Vagina (tissue), 2 donors: ENCODE measurements at places on chromosomes 3 and 15.

GRCh38 chr15:63392361-63393009 is 10.8 kb upstream of the CA12 start:
- H3K36me3 ChIP-seq: no peaks in the 10 kb centered on the region
- H3K27me3 ChIP-seq: no peaks in the 10 kb centered on the region
- H3K4me1 ChIP-seq: peaks cover 33% of the 10 kb centered on the region
- no peak overlapping the region for H3K27ac ChIP-seq

DNA sequence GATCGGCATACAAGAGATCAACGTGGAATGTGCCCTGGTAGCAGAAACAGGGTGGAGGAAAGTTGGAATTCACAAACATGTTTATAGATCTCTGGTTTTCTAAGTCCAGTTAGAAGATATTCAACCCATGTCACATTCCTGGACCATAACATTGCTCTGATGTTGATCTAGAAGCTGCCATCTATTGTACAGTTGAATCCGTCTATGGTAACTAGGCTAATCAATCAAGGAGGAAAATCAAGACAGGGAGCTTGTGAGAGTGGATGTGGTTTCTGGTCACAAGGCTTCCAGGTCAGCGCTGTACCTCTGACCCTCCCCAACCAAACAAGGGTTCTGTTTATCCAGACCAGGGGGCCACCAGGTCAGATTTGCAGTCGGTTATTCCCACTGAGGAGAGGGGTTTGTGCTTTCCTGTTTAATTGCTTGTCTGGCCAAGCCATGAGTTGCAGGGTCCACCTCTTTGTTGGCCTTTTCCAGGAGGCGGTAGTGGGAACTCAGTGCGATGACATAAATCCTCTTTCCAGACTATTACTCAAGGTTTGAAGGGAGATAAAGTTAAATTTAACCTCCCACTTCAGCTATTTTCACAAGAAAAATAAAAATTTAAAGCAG is 130.3 kb downstream of the SLCO3A1 start:
- H3K27ac ChIP-seq: peak overlapping the region; percentile 7
- DNase-seq: no peak
- no peaks in the 10 kb centered on the region for H3K27me3 ChIP-seq

- H3K36me3 ChIP-seq: no peaks in the 10 kb centered on the region
- no peaks in the 10 kb centered on the region for H3K27me3 ChIP-seq
- H3K4me3 ChIP-seq: no peak overlapping the region
- H3K27ac ChIP-seq: no peak overlapping the region
- H3K4me1 ChIP-seq: no peaks in the 10 kb centered on the region
- DNase-seq: no peak
Measured at GRCh38 chr15:100159436-100159835, 182.3 kb downstream of the ADAMTS17 start.

DNA sequence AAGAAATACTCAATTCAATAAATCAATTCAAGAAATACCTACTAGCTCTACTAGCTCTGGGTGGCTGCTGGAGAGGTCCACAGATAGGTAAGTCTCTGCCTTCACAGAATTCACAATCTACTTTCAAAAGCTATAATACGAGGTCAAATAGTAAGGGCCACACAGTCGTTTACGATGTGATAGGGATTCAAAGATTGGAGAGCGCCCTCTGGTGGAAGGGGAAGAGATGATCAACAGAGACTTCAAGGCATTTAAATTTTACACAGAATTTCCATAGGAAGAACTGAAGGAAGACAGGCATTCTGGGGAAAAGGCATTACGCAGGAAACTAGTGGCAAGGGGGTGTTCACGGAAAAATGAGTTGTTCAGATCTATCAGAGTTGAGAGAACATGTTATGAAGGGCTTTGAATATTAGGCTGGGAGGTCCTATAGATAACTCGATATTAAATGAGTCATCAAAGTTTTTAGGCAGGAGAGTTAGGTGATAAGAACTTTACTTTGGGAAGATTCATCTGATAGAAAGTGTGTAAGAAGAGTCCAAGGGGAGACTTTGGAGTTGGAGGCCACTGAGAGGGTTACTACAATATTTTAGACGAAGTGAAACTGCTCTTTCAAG is 128.8 kb downstream of the FRMD5 start:
- DNase-seq: no peak
- H3K36me3 ChIP-seq: no peaks in the 10 kb centered on the region
- no peaks in the 10 kb centered on the region for H3K4me1 ChIP-seq

- DNase-seq: no peak
- H3K27me3 ChIP-seq: no peaks in the 10 kb centered on the region
- H3K27ac ChIP-seq: no peak overlapping the region
- H3K36me3 ChIP-seq: no peaks in the 10 kb centered on the region
- H3K4me1 ChIP-seq: no peaks in the 10 kb centered on the region
Measured at GRCh38 chr3:104886220-104886995, 480.3 kb upstream of the ALCAM start.

DNA sequence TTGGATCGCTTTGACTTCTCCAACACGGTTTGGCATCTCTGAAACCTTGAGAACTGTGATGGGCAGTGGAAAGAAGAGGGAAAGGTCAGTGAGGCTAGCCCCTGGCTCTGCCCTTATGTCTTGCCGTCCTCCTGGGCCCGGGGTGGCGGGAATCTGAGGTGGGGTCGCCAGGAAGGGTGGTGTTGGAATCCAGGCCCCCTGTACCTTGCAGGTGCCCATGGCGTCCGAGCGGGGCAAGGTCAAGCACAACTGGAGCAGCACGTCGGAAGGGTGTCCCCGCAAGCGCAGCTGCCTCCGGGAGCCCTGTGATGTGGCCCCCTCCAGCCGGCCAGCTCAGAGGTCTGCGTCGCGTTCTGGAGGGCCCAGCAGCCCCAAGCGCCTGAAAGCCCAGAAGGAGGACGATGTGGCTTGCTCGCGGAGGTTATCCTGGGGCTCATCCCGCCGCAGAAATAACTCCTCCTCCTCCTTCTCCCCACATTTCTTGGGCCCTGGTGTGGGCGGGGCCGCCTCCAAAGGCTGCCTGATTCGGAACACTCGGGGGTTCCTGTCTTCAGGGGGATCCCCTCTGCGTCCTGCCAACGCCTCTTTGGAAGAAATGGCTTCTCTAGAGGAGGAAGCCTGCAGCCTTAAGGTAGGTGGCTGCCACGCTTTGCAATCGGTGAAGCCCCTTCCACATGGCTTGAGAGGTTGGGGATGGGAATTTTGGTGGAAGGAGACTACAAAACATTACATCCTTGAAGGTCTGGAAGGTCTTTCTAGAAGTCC is 907 bp downstream of the TATDN2 start:
- peak overlapping the region; percentile 87 for H3K27ac ChIP-seq
- H3K27me3 ChIP-seq: no peaks in the 10 kb centered on the region
- H3K36me3 ChIP-seq: no peaks in the 10 kb centered on the region
- peaks cover 30% of the 10 kb centered on the region for H3K4me1 ChIP-seq

DNA sequence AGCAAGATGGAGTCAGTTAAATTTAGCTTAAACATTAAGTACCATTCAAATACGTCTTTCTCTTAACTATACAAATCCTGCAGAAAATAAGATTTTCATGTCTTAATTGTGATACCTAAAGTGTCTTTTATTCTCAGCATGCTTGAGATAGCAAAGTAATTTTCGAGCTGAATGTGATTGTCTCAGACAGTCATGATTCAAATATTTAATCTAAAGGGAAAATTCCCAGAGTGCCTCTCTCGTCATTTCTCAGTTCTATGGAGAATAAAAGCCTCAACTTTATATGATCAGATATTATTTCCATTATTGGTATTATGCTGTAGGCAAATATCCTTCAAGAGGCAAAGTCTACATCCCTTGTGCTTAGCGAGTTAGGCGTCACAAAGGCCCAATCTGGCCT is 589.9 kb downstream of the TAFA4 start:
- no peak overlapping the region for H3K27ac ChIP-seq
- no peaks in the 10 kb centered on the region for H3K36me3 ChIP-seq
- no peaks in the 10 kb centered on the region for H3K4me1 ChIP-seq
- no peak for DNase-seq
- H3K4me3 ChIP-seq: no peak overlapping the region

DNA sequence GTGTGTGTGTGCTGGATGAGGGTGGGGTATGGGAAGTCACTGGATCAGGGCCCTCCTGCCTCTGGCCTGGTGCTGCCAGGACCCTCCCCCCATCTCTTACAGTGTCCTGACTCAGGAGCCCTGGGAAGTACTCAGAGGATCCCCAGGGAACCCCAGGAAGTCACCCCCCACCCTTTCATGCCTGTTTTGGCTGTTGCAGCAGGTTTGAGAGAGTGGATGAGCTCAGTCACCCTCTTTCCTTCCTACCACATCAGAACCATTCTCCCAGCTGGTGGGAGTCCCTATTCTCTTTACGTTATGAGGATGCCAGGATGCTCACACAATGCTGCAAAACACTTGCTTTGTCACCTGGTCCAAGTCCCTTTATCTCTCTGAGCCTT is 59.0 kb downstream of the BDH1 start:
- no peak overlapping the region for H3K4me3 ChIP-seq
- H3K27ac ChIP-seq: peak overlapping the region; percentile 59
- H3K27me3 ChIP-seq: no peaks in the 10 kb centered on the region
- no peaks in the 10 kb centered on the region for H3K36me3 ChIP-seq

DNA sequence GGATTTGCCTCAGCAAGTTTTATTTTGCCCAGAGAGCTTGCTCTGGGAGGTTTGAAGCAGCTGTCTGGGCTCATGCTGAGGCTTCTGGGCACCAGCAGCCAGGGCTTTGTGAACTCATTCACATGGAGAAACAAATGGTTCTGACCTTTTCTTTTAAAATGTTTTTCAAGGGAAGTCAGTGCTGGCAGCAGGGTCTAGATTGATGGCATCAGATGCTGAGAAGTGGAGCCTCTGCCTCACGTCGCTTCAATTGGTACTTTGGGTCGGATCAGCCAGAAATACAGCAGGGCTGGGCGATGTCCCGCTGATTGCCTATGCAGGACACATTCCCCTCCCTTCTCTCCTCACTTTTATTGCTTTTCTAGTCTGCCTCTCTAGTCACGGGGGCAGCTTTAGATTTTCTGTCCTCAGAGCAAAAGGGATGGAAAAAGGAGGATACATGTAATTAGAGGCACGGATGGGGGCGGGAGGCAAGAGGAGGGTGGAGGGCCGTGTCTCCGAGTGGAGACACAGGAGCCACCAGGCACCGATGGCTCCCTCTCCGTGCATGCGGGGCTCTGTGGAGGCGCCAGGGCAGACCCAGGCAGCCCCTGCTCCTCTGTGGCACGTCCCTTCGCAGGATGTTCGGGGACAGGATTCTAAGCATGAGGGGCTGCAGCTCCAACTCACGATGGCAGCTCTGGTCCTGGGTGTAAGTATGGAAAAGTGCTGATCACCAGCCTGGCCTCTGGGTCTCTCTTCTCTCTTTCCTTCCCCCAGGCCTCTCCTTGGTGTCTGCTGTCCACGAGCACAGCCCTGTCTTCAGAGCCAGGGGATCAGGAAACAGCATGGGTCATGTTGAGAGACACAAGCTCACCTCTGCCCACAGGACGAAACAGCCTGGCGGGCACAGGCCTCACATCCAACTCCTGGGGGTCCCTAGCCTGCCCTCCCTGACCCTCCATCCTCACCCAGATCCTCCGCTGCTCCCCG is 116.1 kb downstream of the FAM43A start:
- peak overlapping the region; percentile 22 for H3K27ac ChIP-seq
- H3K4me3 ChIP-seq: no peak overlapping the region
- H3K36me3 ChIP-seq: no peaks in the 10 kb centered on the region
- DNase-seq: no peak
- peaks cover 4% of the 10 kb centered on the region for H3K27me3 ChIP-seq
- H3K4me1 ChIP-seq: peaks cover 13% of the 10 kb centered on the region

GRCh38 chr3:197420115-197420514 is 121.7 kb upstream of the DLG1 start:
- H3K27ac ChIP-seq: no peak overlapping the region
- H3K27me3 ChIP-seq: no peaks in the 10 kb centered on the region
- no peaks in the 10 kb centered on the region for H3K36me3 ChIP-seq

DNA sequence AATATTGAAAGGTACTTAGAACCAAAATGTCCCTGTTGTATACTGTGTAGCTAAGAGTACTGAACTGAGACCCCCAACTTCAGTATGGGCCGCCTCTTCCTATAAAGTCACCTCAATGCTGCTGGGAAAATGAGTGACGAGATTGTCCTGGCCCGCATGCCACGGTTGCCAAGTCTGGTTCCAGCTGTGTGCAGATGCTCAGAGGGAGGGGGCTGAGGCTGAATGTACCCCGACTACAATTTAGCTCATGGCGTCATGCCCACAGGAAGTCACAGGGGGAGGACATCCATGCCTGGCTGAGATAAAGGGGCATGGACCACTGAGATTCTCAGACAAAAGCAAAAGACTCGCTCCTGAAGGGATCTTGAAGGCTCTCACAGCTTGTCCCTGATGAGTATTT is 271.1 kb downstream of the NTRK3 start:
- no peaks in the 10 kb centered on the region for H3K27me3 ChIP-seq
- no peaks in the 10 kb centered on the region for H3K36me3 ChIP-seq
- no peak for DNase-seq
- no peaks in the 10 kb centered on the region for H3K4me1 ChIP-seq

- H3K36me3 ChIP-seq: no peaks in the 10 kb centered on the region
- no peaks in the 10 kb centered on the region for H3K27me3 ChIP-seq
- H3K27ac ChIP-seq: no peak overlapping the region
- no peaks in the 10 kb centered on the region for H3K4me1 ChIP-seq
- no peak overlapping the region for H3K4me3 ChIP-seq
Measured at GRCh38 chr3:17340261-17340660, 402.2 kb downstream of the TBC1D5 start.

- H3K36me3 ChIP-seq: no peaks in the 10 kb centered on the region
- H3K27me3 ChIP-seq: no peaks in the 10 kb centered on the region
- no peak for DNase-seq
- no peak overlapping the region for H3K4me3 ChIP-seq
Measured at GRCh38 chr15:47409600-47409999, 307.7 kb upstream of the SEMA6D start.

GRCh38 chr3:13653631-13654279 is 104.8 kb downstream of the FBLN2 start:
- no peak overlapping the region for H3K27ac ChIP-seq
- no peaks in the 10 kb centered on the region for H3K36me3 ChIP-seq
- no peaks in the 10 kb centered on the region for H3K27me3 ChIP-seq
- DNase-seq: no peak

DNA sequence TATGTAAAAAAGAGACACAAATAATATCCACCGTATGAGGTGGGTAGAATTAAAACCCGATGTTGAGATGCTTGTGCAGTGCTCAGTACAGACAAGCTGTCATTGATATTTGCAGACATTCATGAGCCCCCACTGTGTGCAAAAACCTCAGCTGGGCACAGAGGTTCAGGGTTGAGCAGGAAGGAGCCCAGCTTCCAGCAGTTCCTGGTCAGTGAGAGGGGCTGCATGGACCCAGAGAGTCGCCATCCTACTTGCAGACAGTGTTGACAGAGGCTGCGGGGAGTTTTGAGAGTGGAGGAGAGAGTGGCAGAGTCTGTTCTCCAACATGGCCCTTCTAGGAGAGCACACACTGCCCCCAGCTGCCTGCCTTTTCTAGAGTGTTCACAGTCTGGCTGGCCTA is 6.1 kb upstream of the LTF start:
- H3K27ac ChIP-seq: no peak overlapping the region
- no peaks in the 10 kb centered on the region for H3K36me3 ChIP-seq
- DNase-seq: peak; percentile 22
- no peaks in the 10 kb centered on the region for H3K4me1 ChIP-seq
- no peaks in the 10 kb centered on the region for H3K27me3 ChIP-seq

DNA sequence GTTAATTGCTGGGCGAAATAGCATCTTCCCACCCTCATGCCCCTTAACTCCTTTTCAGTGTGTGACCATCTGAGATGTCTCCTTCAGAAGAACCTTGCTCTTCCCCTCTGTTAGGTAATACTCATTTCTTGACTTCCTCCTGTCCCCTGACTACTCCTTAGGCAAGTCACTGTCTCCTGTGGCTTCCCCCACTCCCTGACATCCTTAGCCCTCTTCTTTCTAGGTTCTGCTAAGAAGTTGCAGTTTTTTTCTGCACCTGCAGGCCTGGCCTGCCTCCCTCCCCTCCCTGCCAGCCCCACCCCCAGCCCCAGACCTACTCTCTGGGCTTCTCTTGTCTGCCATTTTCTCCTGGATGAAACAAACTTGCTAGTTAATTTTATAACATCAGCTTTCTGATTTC is 15.2 kb upstream of the EID1 start:
- no peaks in the 10 kb centered on the region for H3K36me3 ChIP-seq
- no peaks in the 10 kb centered on the region for H3K27me3 ChIP-seq
- H3K27ac ChIP-seq: no peak overlapping the region
- H3K4me3 ChIP-seq: no peak overlapping the region
